Stimulated activated CD4-positive, alpha-beta T cell treated with anti-CD3 and anti-CD28 coated beads, Interleukin-1b, Interleukin-23, amount 100 ng/mL, for 1 hour (primary cell): ENCODE measurements at places on chromosomes 13 and 19.

DNA sequence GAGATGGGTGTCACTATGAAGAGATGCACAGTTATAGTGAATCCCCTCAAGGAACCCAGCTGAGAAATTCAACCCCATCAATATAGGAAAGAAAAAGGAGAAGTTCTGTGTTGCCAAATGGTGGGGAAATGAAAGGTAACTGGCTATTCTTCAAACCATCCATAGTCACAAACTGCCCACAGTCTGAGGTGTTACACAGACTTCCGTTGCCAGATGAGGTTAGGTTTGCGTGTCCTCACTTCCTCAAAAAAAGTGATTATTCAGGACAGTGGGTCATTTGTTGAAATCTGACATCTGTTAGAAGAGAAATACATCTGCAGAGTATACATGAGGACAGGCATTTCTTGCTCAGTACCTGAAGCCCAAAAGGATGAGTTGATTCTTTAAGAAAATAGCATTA is 9.0 kb downstream of the SIGLEC5 start:
- no peak for DNase-seq

- no peak for DNase-seq
These were observed 551.4 kb downstream of the TBC1D4 start for GRCh38 chr13:74930402-74931165.

DNA sequence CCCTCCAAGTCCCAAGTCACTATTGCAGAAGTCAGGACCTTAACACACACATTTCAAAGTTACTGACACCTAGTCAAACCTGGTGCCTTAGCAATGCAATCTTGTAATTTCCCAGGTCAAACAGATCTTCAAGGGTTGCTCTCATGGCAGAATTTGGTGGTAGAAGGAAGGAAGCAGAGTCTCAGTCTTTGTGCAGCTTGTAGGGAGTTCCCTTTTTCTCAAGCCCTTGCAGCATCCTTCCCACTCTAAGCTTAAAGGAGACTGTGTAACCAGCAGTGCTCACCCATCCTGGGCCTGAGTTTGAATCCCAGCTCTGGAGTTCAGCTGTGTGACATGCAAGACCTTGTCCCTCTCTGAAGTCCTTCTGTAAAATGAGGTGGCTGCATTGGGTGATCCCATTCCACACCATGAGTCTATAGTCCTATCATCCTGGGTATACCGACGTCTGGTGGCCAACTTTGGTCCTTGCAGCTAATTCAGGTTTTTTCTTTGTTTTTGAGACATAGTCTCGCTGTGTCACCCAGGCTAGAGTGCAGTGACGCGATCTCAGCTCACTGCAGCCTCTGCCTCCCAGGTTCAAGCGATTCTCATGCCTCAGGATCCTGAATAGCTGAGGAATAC is 9.8 kb downstream of the SIGLEC10 start:
- no peak for DNase-seq

- DNase-seq = no peak
These were observed 19.6 kb upstream of the B3GNT3 start for GRCh38 chr19:17775245-17775927.

DNA sequence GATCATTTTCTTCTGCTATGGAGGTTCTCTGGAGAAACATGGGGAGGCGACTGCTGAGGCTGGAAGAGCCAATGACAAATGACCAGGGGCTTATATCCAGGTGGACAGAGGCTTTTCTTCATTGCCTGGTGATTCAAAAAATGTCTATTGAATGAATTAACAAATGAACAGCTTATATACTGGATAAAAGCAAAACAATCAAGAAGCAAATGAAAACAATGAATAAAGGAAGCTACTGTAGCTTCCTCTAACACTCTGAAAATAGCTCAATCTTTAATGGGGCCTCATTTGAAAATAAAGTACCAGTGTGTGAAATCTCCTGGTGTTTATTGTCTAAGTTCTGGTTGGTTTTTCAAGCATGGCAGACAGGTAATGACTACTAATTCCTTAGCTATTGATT is 167.5 kb upstream of the TMTC4 start:
- DNase-seq = no peak

- no peak for DNase-seq
These were observed 469.5 kb upstream of the TSHZ3 start for GRCh38 chr19:31818798-31819105.

DNA sequence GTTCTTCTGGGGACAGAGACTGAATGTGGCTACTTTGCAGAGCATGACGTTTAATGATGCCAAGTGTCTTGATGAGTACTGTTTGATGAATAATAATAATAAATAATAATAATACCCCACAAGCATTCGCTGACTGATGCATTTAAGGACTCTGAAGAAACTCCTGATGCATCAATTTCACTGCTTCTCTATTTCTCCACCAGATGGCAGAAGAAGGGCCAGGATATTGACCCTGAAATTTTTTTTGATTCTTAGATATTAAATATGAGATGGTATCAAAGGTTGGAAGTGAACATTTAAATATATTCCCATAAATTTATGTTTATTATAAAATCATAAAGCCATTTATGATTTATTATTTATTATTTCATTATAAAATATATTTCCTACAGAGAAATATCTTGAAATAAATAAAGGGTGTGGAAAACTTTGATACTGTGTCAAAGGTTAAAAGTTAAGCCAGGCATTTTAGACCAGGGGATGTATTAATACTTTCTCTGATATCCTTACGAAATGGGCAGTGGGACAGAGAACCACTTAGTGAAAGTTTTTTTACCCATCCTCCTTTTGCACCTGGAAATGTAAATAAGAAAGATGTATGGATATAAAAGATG is 170.9 kb downstream of the LACC1 start:
- DNase-seq = no peak

DNA sequence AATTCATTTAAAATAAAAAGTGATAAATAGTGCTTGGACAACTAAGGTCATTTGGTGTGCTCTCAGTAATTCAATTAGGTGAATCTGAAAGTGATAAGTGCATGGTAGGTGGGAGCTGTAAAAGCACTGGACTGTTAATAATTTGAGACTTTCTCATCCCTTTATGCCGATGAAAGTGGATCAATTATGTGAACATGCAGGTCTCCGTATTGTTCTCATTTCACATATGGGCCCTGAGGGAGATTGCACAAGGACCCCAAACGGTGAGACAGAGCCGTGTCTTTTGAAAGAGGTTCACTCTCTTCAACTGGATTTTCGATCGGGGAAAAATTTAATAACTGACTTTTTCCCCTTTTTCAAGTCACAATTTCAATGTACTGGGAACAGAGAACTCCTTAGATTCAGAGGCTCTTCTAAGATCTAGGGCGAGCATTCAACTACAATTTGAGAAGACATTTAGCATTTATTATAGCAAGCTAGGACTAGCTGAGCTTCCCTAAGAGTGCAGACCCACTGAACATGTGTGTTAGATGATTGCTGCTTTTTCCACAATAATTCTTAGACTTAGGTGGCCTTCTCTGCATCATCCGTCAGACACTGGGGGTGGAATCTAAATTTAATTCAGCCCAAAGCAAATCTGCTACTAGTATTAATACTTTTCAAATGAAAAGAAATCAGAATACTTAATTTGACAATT is 347.6 kb downstream of the OXGR1 start:
- DNase-seq = no peak

GRCh38 chr13:21130116-21130515 is 46.2 kb downstream of the SKA3 start:
- DNase-seq = no peak

- DNase-seq = no peak
These were observed 157.5 kb upstream of the ZNF536 start for GRCh38 chr19:30214651-30215051.

DNA sequence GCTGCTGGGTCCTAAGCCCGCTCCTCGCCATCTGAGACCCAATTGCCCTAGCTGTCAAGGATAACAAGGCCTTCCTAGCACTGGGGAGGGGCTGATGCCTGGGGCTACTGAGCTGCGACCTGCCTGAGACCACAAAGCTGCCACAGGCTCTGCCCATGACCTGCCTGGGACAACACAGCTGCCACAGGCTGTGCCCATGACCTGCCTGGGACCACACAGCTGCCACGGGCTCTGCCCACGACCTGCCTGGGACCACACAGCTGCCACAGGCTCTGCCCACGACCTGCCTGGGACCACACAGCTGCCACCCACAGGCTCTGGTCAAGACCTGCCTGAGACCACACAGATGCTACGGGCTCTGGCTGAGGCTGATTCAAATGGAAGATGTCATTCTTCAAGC is 54.8 kb downstream of the EPS15L1 start:
- DNase-seq = no peak

- no peak for DNase-seq
These were observed 6.6 kb upstream of the CDX2 start for GRCh38 chr13:27975564-27976361.

DNA sequence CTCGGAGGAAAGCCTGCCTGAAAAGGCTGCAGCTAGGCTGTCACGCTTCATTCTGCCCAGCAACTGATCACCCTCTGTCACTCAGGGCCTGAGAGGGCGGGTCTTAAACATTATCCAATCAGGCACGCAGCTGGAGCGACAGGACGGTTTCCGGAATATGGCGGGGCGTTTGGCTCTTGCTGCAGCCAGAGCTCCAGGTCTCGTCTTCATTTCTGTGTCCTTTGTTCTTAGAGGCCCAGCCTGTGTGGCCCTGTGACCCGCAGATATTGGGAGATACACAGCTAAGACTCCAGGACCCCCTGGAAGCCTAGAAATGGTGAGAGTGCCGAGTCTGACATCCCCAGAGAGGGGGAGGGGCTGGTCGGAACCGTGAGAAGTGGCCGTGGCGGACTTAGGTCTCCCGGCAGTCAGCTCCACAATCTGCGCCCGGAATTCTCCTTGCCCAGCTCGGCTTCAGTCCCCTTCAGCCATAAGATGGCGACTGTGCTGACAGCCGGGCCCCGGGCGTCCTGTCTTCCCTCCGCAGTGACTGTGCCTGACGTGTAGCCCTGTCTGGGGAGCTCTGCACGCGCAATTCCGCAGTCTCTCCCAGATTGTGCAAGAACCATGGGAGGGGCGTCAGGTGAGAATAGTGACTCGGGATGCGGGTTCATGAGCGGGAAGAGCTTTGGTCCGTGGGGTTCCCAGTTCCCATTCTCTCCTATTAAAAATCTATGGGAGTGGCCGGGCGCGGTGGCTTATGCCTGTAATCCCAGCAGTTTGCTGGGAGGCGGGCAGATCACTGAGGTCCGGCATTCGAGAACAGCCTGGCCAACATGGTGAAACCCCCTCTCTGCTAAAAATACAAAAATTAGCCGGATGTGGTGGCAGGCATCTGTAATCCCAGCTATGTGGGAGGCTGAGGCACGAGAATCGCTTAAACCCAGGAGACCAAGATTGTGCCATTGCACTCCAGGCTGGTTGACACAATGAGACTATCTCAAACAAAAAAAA is at the start of gene ZNF429:
ZNF429 (plus strand) TSS at position 144 of the 993 bp plus-strand sequence; CDS start at position 314, 170 bp downstream.
- peak; percentile 74 for DNase-seq

DNA sequence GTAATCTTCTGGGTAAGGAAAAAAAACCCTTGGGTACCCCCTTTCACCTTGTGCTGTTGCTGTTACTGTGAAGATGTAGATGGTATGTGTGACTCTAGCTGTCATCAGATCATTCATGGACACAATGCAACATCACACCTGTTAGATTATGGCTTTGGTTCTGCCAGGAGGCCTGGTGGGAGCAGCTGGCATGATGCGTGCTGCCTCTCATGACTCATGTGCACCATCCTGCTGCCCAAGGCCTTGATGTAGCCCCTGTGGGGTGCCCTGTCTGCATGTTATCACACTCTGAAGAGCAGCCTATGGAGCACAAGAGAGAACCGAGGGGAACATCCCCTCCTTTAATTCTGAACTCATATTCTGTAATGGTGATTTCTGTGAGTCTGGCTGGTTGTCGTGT is 57.7 kb upstream of the TEX29 start:
- no peak for DNase-seq

- no peak for DNase-seq
These were observed 61.3 kb upstream of the LRCH1 start for GRCh38 chr13:46491641-46492040.

- no peak for DNase-seq
These were observed 18.5 kb upstream of the KBTBD7 start for GRCh38 chr13:41212881-41213280.

- peak; percentile 26 for DNase-seq
These were observed 18.3 kb downstream of the CCDC97 start for GRCh38 chr19:41328157-41328841.

DNA sequence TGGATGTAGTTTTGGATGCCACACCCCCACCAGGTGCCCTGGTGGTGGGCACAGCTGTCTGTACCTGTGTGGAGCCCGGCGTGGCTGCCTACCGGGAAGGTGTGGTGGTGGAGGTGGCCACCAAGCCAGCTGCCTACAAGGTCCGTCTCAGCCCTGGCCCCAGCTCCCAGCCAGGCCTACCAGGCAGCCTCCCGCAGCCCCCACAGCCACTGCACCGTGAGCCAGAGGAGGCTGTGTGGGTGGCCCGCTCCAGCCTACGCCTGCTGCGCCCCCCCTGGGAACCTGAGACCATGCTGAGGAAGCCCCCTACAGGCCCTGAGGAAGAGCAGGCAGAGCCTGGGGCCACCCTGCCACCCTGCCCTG is 3.5 kb downstream of the CIC start:
- DNase-seq = no peak
